ENCODE measurements at places on chromosomes 7 and 10.

- DNase-seq, result no peak
These were observed 24.9 kb downstream of the CALML3 start for GRCh38 chr10:5549462-5550249.

DNA sequence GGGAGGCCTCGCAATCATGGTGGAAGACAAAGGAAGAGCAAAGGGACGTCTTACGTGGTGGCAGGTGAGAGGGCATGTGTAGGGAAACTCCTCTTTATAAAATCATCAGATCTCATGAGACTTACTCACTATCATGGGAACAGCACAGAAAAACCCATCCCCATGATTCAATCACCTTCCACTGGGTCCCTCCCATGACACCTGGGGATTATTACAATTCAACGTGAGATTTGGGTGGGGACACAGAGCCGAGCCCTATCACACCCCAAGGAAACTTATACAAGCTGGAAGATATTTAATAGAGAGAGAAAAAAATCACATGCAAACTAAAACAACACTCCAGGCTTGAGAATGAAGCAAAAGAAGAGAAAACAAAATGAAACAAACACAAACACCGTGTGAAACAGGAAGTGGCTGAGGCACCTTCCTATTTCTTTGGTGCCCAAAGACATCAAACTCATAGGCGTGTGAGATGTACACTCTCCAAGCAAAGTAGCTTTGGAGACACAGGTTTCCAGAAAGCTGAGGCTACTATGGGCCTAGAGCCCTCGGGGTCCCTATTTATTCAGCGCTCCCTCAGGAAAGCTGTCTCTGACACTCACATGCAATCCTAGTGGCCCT, 97.2 kb downstream of the PRKCQ start:
- no peak for DNase-seq

- DNase-seq, result no peak
These were observed 10.8 kb downstream of the ANTXRL start for GRCh38 chr10:46297406-46298204.

DNA sequence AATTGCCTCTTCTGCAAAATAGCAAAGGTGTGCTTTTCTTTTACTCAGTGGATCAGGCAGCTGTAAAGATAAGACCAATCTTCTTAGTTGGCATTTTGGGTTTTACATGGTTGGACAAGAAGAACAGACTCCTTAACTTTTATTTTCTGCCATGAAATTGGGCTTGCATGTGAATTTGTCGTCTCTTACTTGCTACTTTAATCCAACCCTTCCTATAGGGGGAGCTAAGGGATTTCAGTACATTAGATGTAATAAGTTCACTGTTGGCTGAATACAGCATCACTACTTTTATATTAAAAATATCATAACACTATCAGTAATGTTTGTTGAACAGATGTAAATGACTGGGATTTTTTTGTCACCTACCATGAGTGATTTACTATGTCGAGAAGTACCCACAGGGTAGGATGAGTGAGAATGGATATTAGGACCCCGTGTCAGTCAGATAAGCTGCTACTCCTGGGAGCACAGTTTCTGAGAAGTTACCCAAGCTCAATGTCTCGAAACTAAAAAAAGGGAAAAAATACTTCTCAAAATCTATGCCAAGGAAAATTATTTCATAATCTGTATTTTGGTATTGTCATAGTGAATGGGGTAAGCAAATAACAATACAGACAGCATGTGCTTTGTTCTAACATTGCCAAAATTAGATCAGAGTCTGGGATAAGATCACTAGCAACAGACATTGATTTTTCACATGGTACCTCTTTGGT, 127.4 kb upstream of the AGR3 start:
- no peak for DNase-seq

DNA sequence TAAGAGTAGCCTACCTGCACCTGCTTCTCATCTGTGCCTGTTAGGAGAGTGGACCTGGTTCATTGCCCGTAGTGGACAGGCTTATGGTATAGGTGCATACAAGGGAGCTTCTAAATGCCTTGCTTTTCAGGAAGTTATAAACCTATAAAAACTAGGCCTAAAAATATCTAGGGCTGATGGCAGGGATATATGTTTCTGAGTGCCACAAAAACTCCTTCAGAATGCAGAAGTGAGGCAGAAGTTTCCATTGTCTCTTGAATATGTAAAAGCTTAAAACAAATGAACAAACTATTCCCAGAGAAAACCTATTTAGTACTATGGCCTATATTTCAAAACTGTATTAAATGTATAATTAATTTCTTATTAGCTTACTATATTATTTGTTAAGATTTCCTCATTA, 91.8 kb downstream of the RNLS start:
- DNase-seq, result no peak

DNA sequence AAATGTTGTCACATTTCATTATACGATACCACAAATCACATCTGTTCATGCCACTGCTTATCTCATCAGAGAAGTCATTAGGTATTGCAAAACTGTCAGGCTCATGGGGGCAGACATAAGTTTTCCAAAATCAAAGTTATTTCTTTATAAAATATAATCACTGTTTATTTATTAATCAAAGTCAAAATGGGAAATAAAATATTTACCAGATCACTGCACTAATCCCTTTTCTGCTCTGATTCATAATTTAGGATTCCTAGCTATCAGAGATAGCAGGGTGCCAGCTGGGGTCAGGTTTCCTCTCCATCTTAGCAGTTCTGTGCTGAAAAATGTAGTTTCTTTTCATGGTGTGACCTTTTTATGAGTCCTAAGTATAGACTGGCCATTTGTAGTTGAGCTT, 117.7 kb upstream of the LANCL2 start:
- no peak for DNase-seq

DNA sequence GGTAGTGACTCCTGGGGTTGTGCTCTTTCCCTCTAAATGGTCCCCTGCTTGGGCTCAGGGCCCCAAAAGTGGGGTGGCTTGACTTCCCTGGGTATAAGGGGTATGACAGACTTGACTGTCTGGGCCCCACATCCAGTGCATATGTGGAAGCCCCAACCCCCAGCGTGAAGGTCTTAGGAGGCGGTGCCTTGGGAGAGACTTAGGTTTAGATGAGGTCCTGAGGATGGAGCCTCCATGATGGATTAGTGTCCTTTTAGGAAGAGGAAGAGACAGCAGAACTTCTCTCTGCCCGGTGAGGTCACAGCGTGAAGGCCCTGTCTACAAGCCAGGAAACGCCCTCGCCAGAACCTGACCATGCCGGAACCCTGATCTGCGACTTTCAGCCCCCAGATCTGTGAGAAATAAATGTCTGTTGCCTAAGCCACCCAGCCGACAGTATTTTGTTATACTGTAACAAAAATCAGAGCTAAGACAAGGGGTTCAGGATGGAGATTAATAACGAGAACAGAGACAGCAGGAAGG, 23.8 kb downstream of the PODXL start:
- DNase-seq, result no peak
